Peyer's patch (tissue), 4 donors: ENCODE measurements at places on chromosomes 11 and 22.
A peak's percentile ranks its signal among the peaks of the same experiment; 100 is the strongest.

- no peak for DNase-seq
Observed at GRCh38 chr11:98616098-98616655, 404.6 kb upstream of the CNTN5 start.

DNA sequence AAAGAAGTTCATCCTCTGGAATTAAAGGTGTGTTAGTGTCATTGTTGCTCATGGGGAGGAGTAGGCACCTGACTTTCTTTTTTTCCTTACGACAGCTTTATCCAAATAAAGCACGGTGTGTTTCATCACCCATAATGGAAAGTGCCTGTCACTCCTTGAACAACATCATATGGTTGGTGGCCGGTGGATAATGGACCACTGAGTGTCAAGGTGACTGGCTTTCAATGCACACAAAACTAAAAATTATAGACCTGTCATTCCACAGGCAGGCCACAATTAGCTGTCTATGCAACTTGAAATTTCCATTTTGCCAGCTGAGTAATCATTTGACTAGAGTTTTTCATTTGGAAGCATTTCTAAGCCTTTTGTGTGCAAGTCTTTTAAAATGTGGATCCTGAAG lies 45.0 kb upstream of the MPPED2 start:
- DNase-seq, result no peak

DNA sequence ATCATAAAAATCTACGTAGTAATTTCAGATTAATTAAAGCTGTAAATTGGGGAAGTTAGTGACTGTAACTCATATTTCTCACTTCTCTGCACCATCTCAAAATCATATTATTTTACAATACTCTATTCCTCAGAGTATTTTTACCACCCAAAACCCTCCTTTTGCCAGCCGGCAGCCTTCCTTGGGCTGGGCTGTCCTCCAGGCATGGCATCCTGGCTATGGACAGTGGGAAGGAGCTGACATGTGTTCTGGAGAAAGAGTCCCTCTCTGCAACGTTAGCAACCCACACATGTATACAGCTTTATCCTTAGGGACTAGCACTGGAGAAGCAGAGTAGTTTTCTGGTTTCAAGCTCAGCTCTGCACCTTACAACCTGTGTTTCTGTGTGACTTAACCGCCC lies 86.8 kb downstream of the DSCAML1 start:
- no peak for DNase-seq

DNA sequence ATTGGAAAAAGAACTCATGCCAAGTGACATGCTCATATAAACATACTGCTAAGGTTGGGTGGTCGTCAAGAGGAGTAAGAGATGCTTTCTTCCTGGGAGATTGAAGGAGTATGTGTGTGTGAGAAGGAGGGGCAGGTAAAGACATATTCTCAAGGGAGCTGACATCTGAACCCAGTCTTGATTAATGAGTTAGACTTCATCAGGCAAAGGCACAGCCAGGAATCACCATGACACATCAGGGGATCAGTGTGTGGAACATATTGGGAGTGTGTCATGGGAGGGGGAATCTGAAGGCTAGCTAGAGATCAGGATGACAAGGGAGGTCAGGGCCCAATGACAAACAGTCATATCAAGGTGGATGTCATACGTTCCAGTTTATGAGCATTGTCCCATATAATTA lies 14.9 kb downstream of the CNTF start:
- no peak for DNase-seq

GRCh38 chr11:102317768-102318103 lies 452 bp downstream of the BIRC3 start:
- DNase-seq, result no peak

- DNase-seq, result no peak
Observed at GRCh38 chr11:84372381-84372950, 1086.3 kb upstream of the CCDC90B start.

- DNase-seq, result no peak
Observed at GRCh38 chr22:35418088-35418487, 18.1 kb downstream of the MCM5 start.

- DNase-seq, result no peak
Observed at GRCh38 chr11:2218031-2218633, 46.5 kb upstream of the TH start.

DNA sequence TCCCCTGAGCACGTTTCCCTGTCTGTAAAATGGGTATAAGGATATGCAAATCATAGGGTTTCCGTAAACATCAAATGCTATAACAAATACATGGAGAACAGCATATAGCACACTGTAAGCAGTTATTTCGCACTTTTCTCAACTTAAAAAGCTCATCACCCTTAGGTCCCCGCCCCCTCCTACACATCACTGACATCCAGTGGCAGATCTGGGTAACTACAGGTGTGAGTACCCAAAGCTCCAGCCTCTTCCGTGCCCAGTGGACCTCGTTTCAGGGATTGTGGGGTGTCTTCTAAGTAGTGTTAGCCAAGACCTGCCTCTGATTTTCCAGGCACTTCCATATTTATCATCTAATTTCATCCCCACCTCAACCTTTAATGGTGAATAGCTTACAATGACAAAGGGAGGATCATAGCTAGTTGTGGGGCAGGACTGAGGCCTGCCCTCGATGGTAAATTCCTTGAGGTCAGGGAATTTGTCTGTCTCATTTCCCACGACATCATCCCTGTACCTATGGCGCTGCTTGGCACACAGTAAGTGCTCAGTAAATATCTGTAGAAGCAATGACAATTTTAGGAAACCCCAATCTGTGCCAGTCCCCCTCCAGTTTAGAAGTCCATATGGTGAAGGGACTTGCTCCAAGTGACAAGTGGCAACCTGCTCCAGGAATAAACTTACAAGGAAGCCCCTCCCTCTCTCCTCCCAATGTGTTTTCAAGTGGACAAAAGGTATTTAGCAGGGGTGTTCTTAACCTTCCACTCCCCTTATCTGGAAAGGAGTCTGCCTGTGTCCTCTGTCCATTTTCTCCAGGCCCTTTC lies 340.5 kb downstream of the TENM4 start:
- peak; percentile 59 for DNase-seq

GRCh38 chr11:1123970-1124369 lies 33.8 kb upstream of the MUC5AC start:
- DNase-seq, result no peak

- peak; percentile 65 for DNase-seq
Observed at GRCh38 chr22:38504731-38505540, 1.2 kb downstream of the DDX17 start.

DNA sequence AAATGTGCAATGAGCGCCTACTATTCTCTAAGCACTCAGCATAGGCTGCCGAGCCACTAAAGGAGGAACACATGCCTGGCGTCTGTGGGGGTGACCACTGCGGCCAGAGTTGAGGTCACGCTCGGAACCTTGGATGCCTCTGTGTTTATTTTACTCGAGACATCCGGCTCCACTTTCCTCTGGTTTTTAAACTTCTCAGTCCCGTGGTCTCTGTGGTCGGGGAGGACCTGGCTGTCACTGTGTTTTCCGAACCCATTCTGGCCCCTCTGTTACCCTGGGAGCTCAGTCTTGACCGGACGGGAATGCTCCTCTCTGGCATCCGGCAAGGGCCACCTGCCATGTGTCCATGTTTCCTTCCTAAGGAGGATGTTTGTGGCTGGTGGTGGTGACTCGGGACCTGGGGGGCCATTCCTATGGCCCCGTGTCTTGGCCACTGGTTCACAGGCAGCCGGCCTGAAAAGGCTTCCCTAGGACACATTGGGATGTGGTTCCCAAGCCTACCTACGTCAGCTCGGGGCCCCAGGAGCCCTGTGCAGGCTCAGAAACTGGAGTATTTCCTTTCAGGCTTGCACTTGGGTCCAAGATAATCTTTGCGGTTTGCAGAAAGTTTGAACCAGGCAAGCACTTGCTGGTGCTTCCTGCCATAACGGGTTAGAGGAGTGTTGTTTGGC lies 46.7 kb upstream of the PARVG start:
- DNase-seq, result no peak

DNA sequence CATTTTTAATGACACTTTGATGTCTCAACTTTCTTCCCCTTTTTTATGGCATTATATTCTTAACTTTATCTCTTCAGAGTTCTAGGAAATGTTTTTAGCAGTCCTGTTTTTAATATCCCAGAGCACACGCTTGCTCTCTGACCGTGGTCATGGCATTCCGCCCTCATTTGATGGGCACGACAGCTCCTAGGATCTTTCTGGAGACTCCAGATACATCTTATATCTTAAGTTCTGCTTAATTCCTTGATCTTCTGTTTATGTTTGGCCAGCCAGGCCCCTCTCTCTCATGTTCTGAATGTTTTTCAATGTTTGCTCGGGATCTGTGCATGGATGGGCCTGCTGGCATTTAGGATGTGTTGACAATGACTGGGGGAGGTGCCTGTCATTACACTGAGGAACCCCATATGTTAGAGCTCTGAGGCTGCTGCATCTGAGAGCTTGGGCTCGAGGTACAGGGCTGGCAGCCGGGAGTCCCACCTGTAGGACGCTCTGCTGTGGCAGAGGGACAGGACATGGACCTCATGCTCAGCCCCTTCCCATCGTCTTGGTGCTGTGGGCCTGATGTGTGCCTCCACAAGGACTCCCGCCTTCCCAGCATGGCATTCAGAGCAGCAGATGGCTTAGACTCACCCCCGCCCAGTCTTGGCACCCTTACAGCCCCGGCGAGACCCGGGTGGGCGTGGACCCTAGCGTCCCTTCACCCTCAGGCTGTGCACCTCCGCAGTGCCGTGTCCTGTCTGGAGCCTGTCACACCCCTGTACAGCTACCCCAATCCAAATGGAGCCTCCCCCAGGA lies 75.0 kb downstream of the CDKN1C start:
- DNase-seq, result peak; percentile 48

DNA sequence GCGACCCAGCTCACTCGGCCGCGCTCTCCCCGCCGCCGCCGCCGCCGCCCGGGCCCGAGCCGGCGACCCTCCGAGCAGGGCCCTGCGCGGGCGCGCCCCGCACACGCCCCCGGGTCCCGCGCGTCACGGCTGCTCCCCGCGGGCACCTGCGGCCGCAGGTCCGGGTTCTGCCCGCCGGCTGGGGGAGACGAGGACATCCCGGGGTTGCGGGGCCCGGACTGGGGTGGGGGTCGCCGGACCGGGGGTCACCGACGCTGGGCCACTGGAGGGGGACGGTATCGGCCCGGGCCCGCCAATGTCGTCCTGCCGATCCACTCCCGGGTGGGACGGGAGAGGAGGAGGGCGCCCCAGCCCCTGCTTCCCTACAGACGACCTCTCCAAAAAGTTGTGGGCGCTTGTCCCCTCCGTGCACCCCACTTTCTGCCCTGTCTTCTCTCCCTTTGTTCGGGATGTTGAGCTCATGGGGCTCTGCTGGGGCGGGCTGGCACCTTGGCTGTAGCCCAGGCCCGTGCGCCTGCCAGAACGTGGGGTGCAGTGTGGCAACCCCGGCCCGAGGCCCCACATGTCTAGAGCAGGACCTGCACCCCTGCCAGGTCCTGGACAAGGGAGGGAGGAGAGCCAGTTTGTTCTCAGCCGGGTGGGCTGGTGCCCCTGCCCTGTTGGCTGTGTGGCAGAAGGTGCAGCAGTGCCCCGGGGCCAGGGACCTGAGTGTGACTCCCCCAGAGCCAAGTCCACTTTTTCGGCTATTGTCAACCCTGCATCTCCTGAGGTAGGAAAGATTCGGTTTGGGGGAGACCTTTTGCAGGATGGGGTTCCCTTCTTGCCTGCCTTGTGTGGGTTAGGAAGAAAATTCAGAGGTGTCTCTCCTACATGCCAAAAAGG lies 40.2 kb upstream of the CELSR1 start:
- DNase-seq, result no peak

DNA sequence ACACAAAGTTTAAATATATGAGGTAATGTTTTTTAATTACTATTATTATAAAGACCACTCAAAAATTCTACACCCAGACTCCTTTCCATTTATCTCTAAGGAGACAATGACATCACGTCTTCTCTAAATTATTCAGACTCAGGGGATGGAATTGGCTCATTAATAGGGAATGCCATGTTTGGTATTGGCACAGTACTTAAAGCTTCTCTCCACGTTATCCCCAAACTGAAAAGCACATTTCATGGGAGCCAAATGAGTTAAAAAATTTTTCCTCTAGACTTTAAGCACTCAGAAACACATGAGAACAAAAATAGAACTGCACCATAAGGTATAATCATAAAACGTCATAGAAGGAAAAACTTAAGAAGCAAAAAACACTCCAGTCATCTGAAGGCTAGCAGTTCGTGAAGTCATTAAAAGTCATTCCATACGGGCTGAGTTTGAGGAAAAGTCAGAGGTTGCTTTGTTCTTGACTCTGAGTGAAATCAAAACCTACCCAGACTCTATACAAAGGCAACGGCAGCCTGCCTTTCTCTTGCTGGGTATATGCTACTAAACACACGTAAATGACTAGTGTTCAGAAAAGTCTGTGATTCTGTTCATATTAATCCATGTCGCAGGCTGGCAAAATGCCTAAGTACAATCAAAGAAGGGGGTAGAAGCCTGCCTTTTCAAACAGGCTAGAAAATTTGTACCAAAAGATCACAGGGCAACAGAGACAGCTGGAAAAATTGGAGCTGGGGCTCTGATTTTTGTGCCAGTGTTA lies 8.7 kb upstream of the MPPED2 start:
- DNase-seq, result no peak

GRCh38 chr22:43094085-43094484 lies 4.9 kb upstream of the TTLL1 start:
- peak; percentile 76 for DNase-seq

DNA sequence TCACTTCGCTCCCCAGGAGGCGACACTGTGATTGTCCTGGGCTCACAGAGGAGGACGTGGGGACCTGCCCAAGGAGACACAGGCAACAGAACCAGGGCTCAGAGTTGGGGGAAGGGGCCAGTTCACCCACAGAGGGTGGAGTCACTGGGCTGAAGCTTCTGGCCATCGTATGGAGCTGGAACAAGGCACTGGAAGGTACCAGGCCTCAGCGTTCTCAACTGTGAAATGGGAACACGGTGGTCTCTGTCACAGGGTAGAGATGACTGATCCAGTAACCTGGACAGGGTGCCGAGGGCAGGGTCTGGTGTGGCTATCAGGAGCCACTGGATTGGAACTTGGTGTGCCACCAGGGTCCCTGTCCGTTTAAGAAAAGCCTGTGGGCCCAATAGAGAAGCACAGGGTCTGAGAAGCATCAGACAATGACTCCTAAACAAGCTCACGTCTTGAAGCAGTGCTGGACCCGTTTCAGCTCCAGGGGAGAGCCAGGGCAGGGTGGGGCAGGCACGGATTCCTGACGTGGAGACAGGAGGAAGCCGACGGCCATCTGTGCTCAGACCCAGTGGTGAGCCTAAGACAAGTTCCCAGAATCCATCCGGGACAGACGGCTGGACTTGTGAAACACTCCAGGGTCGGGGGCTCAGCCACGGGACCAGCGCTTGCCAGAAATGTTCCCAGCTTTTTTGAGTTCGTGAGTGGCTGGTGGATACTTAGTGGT lies 25.0 kb upstream of the KCNQ1OT1 start:
- no peak for DNase-seq
